ENCODE measurements at places on chromosomes 5 and 9.
A peak's percentile ranks its signal among the peaks of the same experiment; 100 is the strongest.

DNA sequence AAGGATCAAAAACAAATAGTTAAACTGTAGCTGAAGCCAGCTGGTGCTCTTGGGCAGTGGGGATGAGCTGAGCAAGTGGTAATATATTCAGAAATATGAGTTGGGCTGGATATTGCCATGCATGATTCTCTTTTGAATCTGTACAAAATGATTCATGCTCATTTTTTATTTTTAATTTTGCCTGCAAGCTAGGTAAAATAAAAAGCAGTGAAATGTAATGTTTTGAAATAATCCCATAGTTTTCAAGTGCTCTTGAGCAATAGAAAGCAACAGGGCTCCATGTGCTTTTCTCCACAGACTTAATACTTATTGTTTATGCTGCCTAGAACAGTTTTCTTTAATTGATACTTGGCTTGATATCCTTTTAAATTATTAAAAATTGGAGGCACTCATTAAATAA, 489.3 kb downstream of the TLE4 start:
- DNase-seq = no peak

GRCh38 chr9:128034821-128035652, 32.1 kb downstream of the NAIF1 start:
- peak; percentile 67 for DNase-seq

DNA sequence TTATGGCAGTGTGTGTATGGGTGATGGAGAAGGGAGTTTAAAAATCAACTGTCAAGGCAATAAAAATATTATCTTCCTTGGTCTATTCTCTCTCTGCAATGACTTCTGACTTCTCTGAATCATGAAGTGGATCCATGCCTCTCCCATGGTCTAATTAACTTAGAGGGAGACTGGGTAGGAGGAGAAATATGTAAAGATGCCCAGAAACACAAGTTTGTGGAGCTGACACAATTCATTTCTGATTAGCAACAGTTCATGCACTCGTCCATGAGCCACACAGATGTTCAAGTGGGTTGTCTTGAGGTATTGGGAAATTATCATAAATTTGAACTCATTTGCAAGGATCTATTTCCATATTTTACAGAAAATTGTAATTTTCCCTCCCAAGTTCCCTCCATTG, 38.1 kb downstream of the INSYN2B start:
- DNase-seq = no peak

- no peak for DNase-seq
These were observed 57.4 kb downstream of the LHFPL2 start for GRCh38 chr5:78591138-78591612.

GRCh38 chr5:61232490-61233050, 70.3 kb upstream of the SMIM15 start:
- no peak for DNase-seq

DNA sequence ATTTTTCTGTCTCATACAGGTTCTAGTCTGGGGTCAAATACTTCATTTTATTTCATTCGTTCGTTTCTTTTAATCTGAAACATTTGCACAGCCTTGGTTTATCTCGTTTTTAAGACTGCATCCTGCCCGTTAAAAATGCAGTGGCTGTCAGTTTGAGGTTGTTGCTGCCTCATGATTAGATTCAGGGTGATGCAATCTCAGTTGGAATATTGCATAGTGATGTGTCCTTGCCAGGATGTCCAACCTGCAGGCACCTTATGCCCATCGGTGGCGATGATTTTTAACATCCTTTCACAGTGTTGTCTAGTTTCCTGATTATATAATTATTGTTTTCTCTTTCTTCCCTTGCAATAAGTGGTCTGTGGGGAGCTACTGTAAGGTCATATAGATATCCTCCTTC, 45.1 kb downstream of the SH3GL2 start:
- no peak for DNase-seq

- no peak for DNase-seq
These were observed 28.2 kb upstream of the C5orf63 start for GRCh38 chr5:127101533-127101932.

DNA sequence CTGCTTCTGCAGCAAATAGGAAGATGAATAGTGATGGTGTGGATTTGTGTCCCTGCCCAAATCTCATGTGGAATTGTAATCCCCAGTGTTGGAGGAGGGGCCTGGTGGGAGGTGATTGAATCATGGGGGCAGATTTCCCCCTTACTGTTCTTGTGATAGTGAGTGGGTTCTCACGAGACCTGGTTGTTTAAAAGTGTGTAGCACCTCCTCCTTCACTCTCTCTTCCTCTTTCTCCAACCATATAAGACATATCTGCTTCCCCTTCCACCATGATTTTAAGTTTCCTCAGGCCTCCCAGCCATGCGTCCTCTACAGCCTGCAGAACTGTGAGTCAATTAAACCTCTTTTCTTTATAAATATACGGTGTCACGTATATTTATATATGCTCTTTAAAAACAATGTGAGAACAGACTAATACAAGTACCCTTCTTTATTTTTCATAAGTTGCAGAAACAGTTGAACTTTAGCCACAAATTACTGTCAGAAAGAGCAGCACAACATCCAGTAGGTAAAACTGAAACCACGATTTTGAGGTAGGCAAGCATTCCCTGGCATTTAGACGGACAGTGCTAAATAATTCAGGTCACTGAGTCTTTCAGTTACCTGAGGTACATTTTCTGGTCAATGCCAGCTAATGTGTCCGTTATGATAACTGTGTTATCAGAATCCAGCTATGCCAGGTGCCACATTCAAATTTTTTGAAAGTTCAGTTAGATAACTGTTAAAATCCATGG, 79.3 kb upstream of the SPEF2 start:
- DNase-seq = no peak

DNA sequence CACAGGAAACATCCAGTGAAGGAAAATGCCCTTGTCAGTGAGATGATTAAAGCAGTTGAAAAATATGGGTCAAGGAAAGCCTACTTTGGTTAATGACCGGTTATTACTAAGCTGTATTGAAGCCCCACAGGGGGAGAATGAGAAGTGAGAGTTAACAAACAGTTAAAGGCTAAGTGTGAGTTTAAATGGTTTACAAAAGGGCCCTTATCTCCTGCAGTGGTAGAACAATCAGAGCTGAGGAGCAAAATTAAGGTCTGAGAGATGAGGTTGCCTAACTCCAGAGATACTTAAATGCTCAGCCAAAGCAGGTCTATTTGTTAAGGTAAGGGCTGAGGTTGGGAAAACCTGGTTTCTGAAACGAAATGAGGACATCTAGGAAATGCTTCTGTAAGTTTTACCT, 75.1 kb upstream of the FER start:
- no peak for DNase-seq

DNA sequence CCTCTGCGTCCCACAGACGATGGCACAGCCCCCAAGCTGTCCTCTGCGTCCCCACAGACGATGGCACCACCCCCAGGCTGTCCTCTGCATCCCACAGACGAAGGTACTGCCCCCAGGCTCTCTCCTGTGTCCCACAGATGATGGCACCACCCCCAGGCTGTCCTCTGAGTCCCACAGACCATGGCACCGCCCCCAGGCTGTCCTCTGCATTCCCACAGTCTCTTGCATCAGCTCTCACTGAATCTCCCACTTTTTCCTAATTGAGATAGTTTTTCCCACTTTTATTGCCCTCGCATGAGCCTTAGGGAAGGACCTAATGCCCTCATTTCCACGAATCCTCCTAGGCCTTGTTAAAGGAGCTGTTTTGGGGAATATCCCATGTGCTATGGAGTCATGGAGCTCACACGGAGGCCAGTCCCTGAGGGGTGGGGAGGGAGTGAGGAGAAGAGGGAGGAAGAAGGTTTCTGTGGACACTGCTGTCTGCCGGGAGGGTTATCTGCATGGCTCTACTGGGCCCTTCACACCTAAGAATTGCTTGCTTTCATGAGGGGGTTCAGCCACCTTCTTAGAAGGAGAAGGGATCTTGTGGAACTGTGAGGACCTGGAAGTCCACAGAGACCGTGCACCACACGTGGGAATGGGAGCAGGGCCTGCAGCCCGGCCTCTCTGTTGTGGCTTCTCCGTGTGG, 58.2 kb upstream of the PTCH1 start:
- DNase-seq = no peak

GRCh38 chr9:112754578-112754977, 4.0 kb downstream of the SNX30 start:
- DNase-seq = no peak

GRCh38 chr5:152170350-152170749, 234.7 kb downstream of the NMUR2 start:
- no peak for DNase-seq

- DNase-seq = no peak
These were observed 41.5 kb downstream of the SAR1B start for GRCh38 chr5:134590992-134591659.

- DNase-seq = no peak
These were observed 104.7 kb downstream of the DROSHA start for GRCh38 chr5:31427013-31427723.

DNA sequence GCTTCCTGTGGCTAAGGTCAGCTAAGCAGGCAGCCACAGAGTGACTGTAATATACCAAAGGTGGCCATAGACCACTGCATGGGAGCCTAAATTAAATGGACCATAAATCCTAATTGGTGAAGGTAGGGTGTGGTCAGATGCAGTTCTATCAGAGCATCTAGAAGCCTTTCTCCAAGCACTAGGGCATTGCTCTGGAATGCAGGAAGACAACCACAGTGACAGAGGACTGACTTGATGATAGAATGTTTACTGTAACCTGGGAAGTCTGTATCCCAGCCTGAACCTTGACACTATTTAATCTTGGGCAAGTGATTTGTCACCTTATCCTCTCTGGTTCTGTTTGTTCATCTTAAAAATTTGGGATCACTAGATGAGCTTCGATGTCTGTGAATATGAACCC, 2.3 kb downstream of the FBXO38 start:
- DNase-seq = no peak

GRCh38 chr9:38412751-38413150, 11.5 kb downstream of the IGFBPL1 start:
- DNase-seq = no peak

DNA sequence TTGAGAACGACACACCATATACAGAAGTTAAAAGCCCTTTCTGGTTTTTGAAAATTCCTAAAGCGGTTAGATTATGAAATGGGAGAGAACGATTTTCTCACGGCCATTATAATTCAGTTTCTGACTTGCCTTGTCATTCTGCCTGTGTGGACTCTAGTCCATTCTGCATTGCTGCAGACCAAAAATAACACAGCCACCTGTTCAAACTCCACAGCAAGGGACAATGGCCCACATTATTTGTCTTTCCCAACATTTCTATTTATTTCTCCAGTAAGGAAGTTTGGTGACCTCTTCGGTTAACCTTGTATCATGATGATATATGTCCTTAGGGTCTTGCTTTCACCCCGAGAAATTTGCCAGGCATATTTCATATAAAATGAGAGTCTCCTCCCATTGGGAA, 497.7 kb downstream of the BRINP1 start:
- DNase-seq = no peak

GRCh38 chr5:6761333-6761732, 48.1 kb downstream of the TENT4A start:
- DNase-seq = no peak

Data from NCI-H1092 (cell line).